ENCODE measurements at places on chromosomes 11 and 22.
A peak's percentile ranks its signal among the peaks of the same experiment; 100 is the strongest.

GRCh38 chr11:21148376-21148775 lies 479.0 kb downstream of the NELL1 start:
- DNase-seq, result no peak

DNA sequence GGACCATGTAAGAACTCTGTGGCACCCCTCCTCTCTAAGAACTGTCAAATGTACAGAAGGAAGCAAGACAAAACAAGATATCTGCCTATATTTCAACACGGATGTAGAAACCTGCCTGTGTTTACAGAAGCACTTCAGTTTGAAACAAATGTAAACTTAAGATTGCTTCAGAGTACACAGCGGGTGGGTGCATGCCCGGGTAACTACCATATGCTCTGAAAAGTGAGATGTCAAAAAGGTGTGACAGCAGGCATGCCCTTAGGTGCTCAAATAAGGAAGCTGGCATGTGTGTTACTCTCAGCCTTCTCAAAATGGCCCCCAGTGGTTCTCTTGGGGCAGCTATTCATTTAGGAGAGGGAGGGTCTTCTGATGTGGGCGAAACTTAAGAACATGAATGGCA lies 5.2 kb downstream of the ACP2 start:
- no peak for DNase-seq

- no peak for DNase-seq
Observed at GRCh38 chr11:117633976-117634755, 162.8 kb downstream of the DSCAML1 start.

- DNase-seq, result no peak
Observed at GRCh38 chr11:11105361-11105760, 247.5 kb upstream of the ZBED5 start.

GRCh38 chr11:94020777-94021481 lies at the start of gene HEPHL1:
Gene HEPHL1 (plus strand): TSS chr11:94021354. CDS start chr11:94021369, 15 bp downstream.
- DNase-seq, result peak; percentile 28

- DNase-seq, result no peak
Observed at GRCh38 chr22:26474682-26475081, 8.9 kb downstream of the HPS4 start.

GRCh38 chr11:80520507-80520887 lies 1079.7 kb upstream of the TENM4 start:
- DNase-seq, result no peak

- no peak for DNase-seq
Observed at GRCh38 chr11:127393460-127393997, 393.0 kb upstream of the KIRREL3 start.

DNA sequence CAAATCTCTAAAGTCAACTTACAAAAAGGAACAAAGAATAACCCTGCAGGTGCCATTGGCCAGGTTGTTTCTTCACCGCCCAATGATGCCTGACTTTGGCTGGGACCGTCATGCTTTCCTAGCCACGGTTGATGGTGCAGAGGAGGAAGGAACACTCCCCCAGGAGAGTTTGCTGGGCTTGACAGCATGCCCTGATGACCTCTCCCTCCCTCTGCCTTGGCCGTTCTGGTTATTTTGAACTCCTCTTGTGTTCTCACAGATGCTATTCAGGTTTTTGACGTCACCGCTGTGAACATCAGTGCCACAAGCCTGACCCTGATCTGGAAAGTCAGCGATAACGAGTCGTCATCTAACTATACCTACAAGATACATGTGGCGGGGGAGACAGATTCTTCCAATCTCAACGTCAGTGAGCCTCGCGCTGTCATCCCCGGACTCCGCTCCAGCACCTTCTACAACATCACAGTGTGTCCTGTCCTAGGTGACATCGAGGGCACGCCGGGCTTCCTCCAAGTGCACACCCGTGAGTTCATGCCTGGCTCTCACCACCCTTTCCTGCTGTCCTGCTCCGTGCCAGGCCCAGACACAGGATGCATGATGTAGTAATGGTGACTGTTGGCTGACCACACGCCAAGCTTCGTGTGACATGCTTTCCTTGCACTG lies 89.0 kb upstream of the OR4B1 start:
- DNase-seq, result no peak
